Activated T-helper 2 cell treated with anti-CD3 and anti-CD28 coated beads, Interferon-gamma antibody, Interleukin-2, Interleukin-4, amounts not matched to agents 10 μg/mL and 5 μg/mL and 100 μg/mL, durations not matched to agents 14 hours and 24 hours and 36 hours (primary cell): ENCODE measurements at places on chromosomes 7 and 10. TPM values are rescaled to one million over a fixed set of nuclear protein-coding genes. Genes with fewer than 3 reads are reported as not detected.

The AGK gene
- total RNA-seq = 144 and 147 TPM in 2 replicates

The NKX2-3 gene
- total RNA-seq = not detected in 2 replicates

The HIPK2 gene
- 27.6 and 27.7 TPM in 2 replicates for total RNA-seq

The SFRP4 gene
- total RNA-seq = not detected in 2 replicates

The ZNF365 gene
- total RNA-seq = not detected in 2 replicates

The PTPRZ1 gene
- total RNA-seq = not detected in 2 replicates
